ENCODE measurements at places on chromosomes 6 and 20.

DNA sequence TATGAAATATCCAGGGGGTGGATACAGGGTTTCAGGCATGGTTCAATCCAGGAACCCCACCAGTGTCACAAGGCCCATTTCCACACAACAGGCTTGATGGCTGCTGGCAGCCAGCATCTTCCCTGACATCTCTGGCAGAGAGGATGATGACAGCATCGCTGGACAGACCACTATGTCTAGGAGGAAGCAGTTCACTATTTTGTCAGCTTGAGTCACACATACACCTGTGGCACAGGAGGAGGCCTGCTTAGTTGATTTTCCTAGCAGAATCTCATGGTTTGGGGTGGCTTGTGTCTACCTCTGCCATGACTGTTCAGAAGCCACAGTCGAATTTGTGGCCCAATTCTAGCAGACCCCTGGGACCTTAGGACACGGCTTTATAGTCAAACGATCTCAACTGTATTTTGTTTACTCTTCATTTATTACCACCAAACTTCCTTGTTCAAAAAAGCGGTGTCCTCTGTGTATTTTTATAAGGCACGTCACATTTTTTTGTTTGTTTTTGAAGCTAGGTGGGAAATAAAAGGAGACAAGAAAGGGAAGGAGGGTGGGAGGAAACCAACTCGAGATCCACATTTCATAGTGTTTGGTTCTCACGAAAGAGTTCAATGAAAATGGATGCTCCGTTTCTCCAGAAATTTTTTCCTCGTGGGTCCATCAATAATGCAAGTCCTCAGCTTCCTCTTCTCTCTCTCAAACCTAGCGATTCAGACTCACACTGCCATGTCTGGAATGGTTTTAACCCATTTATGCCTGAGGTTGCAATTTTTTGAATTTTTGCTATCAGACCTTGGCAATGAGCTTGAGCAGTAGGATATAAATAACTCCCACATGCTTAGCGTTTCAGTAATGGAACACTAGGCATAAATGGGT, 94.4 kb downstream of the TOX2 start:
- DNase-seq = no peak

DNA sequence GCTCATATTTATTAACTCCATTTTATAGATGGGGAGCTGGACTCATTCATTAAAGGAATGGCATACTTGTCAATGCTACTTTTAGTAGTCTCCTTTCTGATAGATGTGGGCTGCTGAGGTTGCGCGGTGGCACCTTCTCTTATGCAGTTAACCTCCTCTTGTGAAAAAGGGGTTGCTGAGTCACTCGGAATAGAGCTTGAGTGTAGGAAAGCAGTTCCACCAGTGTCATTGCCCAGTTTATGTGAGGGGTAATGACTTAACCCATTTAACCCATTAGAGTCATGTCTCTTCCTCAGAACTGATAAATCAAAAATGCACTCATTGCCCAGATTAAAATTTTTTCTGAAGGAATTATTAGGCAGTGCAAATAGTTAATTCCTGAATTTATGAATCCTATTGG, 6.3 kb downstream of the MAPK14 start:
- DNase-seq = no peak

- DNase-seq = no peak
Measured at GRCh38 chr6:33321227-33321626, 3.7 kb upstream of the ZBTB22 start.

DNA sequence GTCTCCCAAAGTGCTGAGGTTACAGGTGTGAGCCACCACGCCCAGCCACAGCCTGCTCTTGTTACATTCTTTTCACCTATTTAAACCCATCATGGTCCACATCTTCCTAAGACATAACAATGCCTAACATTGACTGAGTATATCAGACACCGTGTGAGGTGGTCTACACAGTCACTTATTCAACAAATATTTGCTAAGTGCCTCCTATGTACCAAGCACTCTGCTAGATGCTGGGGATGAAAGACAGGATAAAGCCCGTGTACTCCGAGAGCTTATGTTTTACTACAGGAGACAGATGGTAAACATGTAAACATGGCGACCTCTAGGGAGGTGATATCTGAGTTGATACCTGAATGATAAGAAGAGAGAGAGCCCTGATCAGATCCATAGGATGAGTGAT, 12.7 kb downstream of the BCL2L1 start:
- DNase-seq = no peak

DNA sequence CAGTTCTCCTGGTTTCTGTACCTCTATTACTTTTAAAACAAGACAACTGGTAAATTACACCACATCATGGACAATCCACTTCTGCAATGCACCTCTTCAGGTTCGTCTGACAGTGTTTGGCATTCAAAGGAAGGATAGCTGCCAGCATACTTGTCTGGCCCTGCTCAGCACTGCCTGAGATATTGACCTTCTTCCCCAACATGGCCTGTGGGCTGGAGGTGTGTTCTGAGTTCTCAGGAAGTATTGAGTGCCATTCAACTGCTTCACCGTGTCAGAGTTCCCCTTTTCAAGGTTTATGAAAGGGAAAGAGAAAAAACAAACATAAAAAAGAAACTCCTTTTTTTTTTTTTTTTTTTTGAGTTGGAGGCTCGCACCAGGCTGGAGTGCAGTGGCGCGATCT, 267.9 kb upstream of the SASH1 start:
- no peak for DNase-seq
